ENCODE measurements at places on chromosomes 6 and 20.
A peak's percentile ranks its signal among the peaks of the same experiment; 100 is the strongest.

- DNase-seq, result peak; percentile 44
These were observed 7.3 kb upstream of the YTHDF1 start for GRCh38 chr20:63223121-63223825.

GRCh38 chr6:24749297-24749696 is 25.4 kb upstream of the GMNN start:
- DNase-seq, result no peak

- no peak for DNase-seq
These were observed 14.6 kb upstream of the ARMC12 start for GRCh38 chr6:35722121-35722761.

- no peak for DNase-seq
These were observed 47.1 kb downstream of the HNF4A start for GRCh38 chr20:44402391-44403193.
